ENCODE measurements at places on chromosomes 3 and 15. TPM values are rescaled to one million over a fixed set of nuclear protein-coding genes. Genes with fewer than 3 reads are reported as not detected.

Gene FGD5
- not detected for total RNA-seq

Gene ZBBX
- not detected for total RNA-seq

Gene TUBGCP5
- 13.8 TPM for total RNA-seq

Gene LRTM1
- total RNA-seq, result not detected

Gene CCR3
- total RNA-seq, result not detected

Gene EFHB
- 1.4 TPM for total RNA-seq

Gene SLC9A9
- total RNA-seq, result not detected

Gene ITGB5
- 208 TPM for total RNA-seq

Gene PLSCR1
- 12.8 TPM for total RNA-seq

Gene ANKRD63
- total RNA-seq, result not detected

Gene IL16
- not detected for total RNA-seq

Gene AHSG
- not detected for total RNA-seq

Gene P2RY1
- not detected for total RNA-seq

Gene TICRR
- 5.0 TPM for total RNA-seq

Gene RYR3
- not detected for total RNA-seq

Gene SH2D7
- not detected for total RNA-seq

Gene SPINK8
- not detected for total RNA-seq

Gene PTPRG
- total RNA-seq, result 33.3 TPM

Gene MANF
- 184 TPM for total RNA-seq
